ENCODE measurements at places on chromosomes 3 and 15. TPM values are rescaled to one million over a fixed set of nuclear protein-coding genes. Genes with fewer than 3 reads are reported as not detected.

The RHCG gene
- polyA plus RNA-seq: 4.0 TPM

The SUMF1 gene
- 8.6 TPM for polyA plus RNA-seq

The NLGN1 gene
- 6.3 TPM for polyA plus RNA-seq

The EPHB3 gene
- polyA plus RNA-seq: 17.0 TPM

The GASK1A gene
- polyA plus RNA-seq: 1.9 TPM

The LRRN1 gene
- polyA plus RNA-seq: 13.6 TPM

The SLC24A5 gene
- polyA plus RNA-seq: not detected

The HCLS1 gene
- polyA plus RNA-seq: 7.0 TPM

The CEMIP gene
- 4.5 TPM for polyA plus RNA-seq

The GPR62 gene
- 8.9 TPM for polyA plus RNA-seq

The FBXO45 gene
- 10.4 TPM for polyA plus RNA-seq

The CDCP1 gene
- 0.93 TPM for polyA plus RNA-seq

The PARP15 gene
- not detected for polyA plus RNA-seq

The NEDD4 gene
- polyA plus RNA-seq: 1.7 TPM

DNA sequence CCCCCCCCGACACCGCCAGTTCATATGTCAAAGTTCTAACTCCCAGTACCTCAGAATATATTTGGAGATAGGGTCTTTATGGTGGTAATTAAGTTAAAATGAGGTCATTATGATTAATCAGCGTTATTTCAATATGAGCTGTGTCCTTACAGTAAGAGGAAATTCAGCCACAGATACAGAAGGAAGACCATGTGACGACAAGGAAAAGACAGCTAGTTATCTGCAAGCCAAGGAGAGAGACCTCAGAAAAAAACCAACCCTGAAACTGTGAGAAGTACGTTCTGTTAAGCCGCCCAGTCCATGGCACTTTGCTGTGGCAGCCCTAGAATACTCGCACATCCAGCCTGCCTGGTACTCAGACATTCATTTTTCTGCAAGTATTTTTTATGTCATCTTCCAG lies 62.3 kb upstream of the ARL8B start:
- DNase-seq: peak; percentile 25

- DNase-seq: no peak
Measured at GRCh38 chr3:142646020-142646785, 50.0 kb downstream of the PLS1 start.

DNA sequence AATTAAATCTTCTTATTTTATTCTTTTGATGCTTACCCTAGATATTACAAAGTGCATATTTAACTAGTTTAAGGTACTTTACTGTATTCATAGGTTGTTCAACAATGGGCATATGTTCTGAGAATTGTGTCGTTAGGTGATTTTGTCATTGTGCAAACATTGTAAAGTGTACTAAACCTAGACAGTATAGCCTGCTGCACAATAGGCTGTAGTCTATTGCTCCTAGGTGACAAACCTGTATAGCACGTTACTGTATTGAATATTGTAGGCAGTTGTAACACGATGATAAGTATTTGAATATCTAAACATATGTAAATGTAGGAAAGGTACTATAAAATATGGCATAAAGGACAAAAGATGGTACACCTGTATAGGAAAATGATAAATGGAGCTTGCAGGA lies 100.7 kb downstream of the CACNA2D3 start:
- no peak for DNase-seq

GRCh38 chr15:90004252-90004651 lies 3.1 kb downstream of the ZNF710 start:
- no peak for DNase-seq

DNA sequence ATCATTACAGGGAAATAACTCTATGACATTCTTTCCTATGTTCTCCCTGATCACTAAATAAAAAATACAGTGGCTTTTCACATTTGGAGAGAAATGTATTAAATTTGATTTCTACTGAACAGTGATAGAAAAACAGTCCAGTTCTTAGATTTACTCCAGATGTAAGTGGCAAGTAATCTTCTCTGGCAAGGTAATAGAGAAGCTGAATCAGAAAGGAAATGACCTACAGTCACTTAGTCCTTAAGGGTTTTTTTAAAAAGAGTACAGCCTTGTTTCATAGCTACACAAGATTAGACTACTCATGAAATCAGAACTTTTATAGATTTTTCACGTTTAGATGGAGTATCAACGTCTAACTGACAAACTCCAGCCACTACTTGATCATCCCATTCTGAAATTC lies 236.9 kb downstream of the CADPS start:
- no peak for DNase-seq

DNA sequence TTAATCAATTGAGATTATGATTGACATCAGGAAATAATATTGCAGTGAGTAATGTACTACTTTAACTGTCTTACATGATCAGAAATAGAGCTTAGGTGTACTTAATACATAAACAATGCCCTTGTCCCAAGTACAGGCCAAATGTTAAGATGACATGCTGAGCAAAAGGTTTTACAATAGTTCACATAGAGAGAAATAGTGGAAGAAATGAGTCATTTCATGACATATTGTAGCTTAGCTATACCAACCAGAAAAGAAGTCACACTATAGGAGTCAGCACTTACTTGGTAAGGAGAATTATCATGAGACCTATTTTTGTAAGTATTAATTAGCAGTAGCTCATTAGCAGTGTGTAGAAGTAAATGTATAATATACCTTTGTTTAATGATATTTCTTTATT lies 96.4 kb upstream of the NANOGP8 start:
- DNase-seq: no peak

- no peak for DNase-seq
Measured at GRCh38 chr3:154089421-154090420, 31.5 kb upstream of the ARHGEF26 start.

DNA sequence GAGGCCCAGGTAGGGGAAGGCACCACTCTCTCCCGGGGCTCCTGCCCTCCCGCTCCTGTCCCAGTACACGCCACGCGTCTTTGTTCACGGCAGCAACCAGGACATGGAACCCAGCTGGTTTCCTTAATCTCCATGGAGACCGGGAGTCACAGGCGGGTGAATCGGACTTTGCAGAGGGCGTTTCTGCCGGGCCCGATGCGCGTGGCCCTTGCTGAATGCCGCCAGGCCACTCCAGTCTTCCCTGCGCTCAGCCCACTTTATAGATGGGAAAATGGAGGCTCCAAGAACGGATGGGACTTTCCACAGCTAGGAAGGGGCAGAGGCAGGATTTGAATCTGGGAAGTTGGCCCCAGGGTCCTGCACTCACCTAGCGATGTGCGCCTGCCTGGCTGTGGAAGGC lies 7.4 kb downstream of the PLXND1 start:
- no peak for DNase-seq

GRCh38 chr3:119418641-119419040 lies 44.8 kb downstream of the TMEM39A start:
- no peak for DNase-seq

DNA sequence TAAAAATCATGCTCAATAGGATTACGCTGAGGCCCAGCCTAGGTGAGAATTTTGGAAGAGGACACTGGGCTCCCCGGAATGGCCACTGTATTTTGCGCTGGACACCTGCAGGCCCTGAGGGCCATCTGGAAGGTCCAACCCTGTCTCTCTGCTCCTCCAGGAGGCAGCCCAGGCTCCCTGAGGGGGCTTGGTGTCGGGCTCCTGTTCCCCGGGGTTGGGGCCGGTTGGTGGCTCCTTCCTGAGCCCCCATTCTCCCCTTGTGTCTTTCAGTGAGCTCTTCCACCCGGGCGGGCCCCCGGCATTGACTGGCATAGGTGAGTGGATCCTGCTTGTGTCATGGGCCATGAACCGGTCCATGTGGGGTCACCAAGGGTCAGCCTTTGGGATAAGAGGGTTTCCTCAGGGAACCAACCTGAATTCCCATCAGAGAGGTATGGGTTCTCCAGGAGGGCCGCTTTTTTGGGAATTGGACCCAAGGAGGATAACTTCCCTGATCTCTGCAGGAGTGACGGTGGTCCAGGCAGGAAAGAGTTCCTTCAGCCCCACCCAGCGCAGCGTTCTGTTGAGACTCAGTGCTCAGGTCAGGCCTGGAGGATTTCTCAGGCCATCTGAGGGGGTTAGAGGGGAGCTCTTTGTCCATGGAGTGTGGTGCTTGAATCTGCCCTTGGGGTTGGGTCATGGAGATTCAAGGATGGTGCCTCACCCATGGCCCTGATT lies 187.8 kb downstream of the UBE3A start:
- DNase-seq: no peak

DNA sequence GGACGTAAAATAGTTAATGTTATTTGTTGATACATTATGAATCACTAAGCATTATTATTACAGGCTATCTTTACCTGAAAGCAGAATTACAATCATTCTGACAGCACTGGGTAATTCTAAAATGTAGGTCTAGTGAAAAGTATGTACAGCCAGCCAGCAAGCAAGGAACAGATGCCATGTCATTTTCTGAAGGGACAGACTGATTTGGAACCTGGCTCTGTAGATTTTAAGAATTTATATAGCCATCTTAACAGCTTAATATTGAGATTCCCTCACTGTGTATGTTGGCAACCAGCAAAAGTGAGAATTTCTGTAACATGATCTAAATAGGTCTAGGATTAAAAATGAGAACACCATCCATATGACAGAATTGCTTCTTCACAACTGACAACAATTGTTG lies 359.4 kb downstream of the ZIC4 start:
- DNase-seq: peak; percentile 29

GRCh38 chr3:24368605-24369004 lies 126.0 kb downstream of the THRB start:
- DNase-seq: no peak

DNA sequence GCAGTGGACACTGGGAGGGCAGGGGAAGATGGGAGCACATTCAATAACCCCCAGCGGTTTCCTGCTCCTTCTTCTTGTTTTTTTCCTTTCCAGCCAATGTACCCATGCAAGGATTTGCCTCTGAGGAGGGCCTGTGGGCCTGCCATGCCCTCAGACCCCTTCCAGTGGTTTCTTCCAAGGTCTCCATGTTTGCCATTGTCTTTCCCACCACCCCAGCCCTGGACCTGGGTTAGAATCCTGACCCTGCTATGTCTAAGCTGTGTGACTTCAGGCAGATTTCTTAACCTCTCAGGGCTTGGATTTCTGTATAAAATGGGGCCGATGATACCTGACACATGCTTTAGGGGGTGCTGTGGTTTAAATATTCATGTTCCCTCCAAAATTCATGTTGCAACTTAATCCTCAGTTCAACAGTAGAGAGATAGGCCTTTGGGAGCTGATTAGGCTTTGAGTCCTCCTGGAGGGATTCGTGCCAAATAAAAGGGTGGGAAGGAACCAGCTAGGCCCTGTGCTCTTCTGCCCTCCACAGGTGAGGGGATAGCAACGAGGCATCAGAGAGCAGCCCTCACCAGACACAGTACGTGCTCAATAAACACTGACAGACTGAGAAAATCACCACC lies 46.3 kb upstream of the FLNB start:
- DNase-seq: no peak

GRCh38 chr3:35549690-35550089 lies 89.6 kb upstream of the ARPP21 start:
- peak; percentile 72 for DNase-seq

- DNase-seq: no peak
Measured at GRCh38 chr3:1783995-1784394, 314.7 kb upstream of the CNTN4 start.

DNA sequence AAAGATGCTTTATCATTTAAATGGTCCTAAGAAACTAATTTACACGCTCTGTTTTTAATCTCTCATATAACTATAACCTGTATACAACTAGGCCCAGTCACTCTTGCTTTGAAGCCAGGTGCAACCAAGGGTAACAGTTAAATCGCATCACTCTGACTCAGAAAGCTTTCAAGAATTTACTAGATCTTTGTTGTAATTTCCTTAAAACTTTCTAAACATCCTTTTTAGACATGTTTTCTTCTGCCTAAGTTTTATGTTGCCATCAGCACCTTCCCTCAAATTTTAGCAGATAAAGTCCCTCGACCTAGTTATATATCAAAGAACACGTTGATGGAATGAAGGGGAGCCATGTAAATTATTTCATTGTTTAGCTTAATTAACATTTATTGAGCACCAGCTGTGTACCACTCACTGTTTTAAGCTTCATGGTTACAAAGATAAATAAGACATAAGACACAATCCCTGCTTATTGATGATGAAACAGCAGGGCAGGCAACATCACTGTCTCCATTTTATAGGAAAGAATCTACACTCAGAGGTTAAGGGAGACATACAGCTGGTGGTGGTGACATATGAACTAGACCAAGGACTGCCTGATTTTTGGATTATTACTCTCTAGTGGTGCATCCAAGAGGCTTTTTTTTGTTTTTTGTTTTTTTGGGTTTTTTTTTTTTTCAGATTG lies 101.0 kb downstream of the CD200R1L start:
- no peak for DNase-seq

- DNase-seq: no peak
Measured at GRCh38 chr3:127714125-127714571, 41.4 kb downstream of the ABTB1 start.

GRCh38 chr3:162391301-162391700 lies 894.7 kb downstream of the OTOL1 start:
- DNase-seq: no peak

GRCh38 chr3:142888481-142889211 lies at the start of gene PCOLCE2:
TSS of gene PCOLCE2 (minus strand) at chr3:142889083. CDS start at chr3:142888896, 187 bp downstream.
- DNase-seq: peak; percentile 67

- no peak for DNase-seq
Measured at GRCh38 chr3:45889337-45889736, 3.0 kb downstream of the CCR9 start.

DNA sequence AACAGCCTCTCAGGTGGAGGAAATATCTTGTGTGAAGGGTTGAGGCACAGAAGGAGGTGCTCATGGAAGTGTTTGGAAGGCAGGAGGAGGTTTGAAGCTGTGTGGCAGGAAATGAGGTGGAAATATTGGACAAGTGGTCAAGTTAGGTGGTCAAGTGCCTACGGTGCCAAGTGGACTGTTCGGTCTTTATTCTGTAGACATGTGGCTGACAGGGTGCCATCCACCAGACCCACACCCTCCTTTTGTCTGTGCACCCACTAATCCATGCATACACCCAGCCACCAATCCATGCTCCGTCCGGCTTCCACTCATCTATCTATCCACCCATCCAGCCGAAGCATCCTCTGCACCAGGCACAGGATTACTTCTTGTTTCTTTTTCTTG lies 2.2 kb downstream of the SLC6A20 start:
- DNase-seq: no peak

Data from brain (organoid and tissue), 16 donors.